ENCODE measurements at places on chromosomes 13 and 19.
A peak's percentile ranks its signal among the peaks of the same experiment; 100 is the strongest.

DNA sequence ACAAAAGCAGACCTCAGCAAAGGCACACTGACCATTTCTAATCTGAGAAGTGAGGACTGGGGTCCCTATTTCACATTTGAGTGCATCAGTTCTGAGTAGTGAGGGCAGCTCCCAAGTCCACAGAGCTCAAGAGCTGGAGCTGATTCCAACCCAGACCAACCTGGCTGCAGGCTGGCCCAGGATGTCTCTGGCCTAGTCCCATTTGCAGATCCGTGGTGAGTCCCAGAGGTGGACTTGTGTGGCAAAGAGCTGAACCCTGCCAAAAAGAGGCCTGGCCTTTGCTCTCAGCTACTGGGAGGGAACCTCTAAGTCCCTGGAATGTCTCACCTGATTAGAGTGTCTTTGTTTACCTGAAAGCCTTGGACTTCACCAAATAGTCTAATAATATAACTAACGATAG lies 14.6 kb downstream of the SIGLEC7 start:
- DNase-seq, result no peak

- no peak for DNase-seq
Measured at GRCh38 chr19:16608290-16608739, 19.7 kb downstream of the MED26 start.

GRCh38 chr13:37129866-37130265 lies 24.4 kb upstream of the CSNK1A1L start:
- DNase-seq, result no peak

DNA sequence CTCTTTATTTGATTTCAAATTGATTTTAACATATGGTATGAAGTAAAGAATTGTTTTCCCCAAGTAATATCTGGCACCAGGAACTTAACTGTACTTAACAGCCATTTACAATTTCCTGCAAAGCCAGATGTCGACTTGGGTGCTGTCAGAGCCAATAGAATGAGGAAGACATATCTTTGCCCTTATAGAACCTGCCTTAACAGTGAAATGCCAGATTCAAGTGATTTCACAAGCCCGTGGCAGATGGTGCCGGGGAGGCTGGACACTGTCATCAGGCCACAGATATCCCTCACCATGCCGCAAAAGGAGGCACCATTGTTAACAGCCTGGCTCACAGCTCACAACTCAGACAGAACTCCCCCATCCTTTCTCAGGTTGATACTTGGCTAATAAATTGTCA lies 48.7 kb downstream of the ESD start:
- DNase-seq, result no peak

DNA sequence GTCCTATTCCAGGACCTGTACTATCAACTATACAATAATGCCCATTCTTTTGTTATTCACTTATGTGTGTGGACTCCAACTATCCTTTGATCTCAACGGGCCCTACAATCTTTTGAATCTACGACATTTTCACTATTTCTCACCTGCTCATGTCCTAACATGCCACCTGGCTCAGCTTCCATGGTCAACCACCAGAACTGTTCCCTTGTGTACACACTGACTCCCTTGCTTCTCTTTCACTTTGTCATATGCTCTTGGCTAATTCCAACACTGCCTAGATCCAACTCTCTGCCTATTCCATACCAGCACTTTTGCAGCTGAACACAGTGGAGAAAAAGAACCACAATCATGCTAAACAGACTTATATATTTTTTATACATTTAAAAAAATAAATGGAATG lies 53.1 kb downstream of the MICU2 start:
- DNase-seq, result no peak

- DNase-seq, result no peak
Measured at GRCh38 chr13:29587645-29588044, 7.8 kb downstream of the SLC7A1 start.

- no peak for DNase-seq
Measured at GRCh38 chr13:100069278-100069677, 19.6 kb upstream of the PCCA start.

- DNase-seq, result no peak
Measured at GRCh38 chr13:27358420-27358819, 66.0 kb upstream of the GTF3A start.

DNA sequence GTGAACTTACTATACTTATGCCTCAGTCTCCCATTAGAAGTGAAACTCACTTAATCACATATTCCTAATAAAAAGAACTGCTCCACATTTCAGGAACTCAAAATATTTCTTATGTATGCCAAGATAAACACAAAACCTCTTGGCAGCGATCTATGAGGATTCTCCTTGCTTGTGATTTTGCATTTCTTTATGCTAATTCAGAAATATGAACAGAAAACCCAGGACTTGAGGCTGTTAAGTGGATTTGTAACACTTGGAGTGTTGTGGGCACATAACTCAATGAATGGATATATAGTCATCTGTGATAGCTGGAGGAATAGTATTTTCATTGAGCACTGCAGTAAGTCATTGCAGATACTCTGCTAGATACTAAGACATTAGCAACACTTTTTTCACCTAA lies 5.6 kb upstream of the KATNAL1 start:
- no peak for DNase-seq

DNA sequence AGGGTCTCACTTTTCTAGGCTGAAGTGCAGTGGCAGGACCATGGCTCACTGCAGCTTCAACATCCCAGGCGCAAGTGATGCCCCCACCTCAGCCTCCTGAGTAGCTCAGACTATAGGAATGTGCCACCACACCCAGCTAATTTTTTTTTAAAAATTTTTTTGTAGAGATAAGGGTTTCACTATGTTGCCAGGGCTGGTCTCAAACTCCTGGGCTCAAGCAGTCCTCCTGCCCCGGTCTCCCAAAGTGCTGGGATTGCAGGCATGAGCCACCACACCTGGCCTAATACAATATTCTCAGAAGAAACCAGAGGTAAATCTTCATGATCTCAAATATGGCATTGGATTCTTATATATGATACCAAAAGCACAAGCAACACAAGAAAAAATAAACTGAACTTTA lies 47.7 kb downstream of the FLT1 start:
- no peak for DNase-seq

DNA sequence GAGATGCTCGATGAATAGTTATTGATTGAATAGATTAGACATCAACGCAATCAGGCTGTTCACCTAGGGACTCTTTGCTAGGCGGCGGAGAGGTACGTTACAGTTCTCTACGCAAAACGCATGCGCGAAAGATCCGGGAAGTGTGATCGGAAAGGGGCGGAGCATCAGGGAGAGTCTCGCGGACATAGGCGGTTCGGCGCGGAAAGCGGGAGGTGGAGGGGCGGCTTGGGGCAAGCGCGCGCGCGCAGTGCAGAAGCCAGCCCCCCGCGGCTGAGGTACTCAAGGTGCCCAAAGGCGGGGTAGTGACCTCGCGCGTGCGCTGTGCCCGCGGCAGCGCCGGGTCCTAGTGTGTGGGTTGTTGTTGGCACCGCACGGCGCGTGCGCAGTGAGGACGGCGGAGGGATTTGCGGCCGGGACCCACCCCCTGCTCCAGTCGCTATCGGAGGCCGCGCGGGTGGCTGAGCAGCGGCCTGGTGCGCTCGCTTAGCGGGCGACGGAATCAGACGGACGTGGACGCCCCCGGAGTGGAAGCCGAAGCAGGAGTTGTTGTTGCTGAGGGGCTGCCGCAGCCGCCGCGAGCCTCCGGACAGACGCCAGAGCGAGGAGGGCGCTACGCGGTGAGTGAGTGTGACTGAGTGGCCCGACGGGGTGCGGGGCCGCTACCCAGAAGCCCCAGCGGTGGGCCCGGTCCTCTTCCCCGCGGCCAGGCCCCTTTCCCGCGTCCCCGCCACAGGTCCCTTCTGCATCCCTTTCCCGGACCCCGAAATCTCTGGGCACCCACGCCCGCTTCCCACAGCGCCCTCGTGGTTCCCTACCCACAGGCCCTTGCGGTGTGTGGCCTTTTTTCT lies at the start of gene SNRNP70:
TSS of gene SNRNP70 (plus strand) at position 432 of the 848 bp plus-strand sequence. CDS start 964 bp downstream, outside the sequence.
- DNase-seq, result peak; percentile 98

DNA sequence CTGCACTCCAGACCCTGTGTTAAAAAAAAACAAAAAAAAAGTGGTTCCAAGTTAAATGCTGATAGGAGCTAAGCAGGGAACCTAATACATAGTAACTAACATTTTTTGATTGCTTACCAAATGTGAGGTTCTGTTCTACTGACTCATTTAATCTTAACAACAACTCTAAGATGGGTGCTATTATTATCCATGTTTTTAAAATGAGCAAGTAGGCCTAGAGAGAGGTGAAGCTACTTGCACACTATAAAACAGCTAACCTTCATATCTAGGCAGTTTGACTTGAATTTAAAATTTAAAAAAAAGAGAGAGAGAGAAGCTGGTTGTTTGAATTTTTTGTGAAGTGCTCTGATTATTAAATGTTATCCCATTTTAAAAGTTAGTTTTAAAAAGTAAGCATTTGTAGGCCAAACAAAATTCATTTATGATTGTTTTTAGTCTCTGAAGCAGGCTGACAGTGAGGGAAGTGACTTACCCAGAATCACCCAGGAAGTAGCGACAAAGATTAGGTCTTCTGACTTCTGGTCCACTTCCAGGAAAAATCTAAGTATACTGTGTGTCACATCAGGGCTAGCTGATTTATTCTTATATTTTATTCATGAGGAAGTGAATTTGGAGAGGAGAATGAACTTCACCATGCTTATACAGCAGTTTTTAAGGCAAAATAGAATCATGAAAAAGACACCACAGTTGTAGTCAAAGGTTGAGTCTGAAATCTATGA lies 2.4 kb downstream of the SIGLECL1 start:
- no peak for DNase-seq

DNA sequence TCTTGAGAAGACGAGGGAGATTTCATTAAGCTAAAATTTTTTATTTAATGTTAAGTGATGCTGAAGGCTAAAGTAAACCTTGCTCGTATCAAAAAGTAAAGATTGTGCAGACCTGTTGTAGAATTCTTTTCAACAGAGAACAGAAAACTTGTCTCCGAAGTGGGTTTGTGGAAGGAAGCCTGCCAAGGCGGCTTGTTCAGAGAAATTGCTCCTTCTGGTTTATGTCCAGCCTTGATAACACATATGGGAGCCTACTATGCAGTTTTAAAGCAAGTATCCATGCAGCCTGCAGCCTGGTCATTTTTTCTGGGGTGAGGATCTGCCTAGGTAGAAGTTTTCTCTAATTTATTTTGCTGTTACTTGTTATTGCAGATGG lies 1.4 kb downstream of the MLNR start:
- no peak for DNase-seq

DNA sequence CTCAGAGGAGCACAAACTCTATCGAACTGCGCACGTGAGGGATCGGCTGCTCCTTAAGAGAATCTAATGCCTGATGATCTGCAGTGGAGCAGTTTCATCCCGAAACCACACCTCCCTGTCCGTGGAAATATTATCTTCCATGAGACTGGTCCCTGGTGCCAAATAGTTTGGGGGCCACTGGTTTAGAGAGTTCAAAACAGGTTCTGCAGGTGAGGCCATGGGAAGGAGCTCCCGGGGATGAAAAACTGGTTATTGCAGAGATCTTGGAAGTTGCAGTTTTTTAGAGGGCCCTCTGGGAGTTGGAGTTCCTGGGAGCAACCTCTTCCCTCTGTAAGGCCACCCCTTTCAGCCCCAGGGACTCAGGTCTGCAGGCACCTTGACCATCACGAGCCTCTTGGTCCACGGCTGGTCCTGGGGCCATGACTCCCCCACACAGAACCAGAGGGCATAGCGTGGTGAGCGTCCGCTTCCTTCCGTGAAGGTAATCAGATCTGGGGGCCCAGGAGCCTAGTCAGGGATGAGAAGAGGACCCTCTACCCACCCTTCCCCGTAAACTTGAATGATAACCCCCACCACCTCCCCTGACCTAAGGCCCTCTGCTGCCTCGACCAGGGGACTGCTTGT lies 5.2 kb downstream of the IRF3 start:
- no peak for DNase-seq

DNA sequence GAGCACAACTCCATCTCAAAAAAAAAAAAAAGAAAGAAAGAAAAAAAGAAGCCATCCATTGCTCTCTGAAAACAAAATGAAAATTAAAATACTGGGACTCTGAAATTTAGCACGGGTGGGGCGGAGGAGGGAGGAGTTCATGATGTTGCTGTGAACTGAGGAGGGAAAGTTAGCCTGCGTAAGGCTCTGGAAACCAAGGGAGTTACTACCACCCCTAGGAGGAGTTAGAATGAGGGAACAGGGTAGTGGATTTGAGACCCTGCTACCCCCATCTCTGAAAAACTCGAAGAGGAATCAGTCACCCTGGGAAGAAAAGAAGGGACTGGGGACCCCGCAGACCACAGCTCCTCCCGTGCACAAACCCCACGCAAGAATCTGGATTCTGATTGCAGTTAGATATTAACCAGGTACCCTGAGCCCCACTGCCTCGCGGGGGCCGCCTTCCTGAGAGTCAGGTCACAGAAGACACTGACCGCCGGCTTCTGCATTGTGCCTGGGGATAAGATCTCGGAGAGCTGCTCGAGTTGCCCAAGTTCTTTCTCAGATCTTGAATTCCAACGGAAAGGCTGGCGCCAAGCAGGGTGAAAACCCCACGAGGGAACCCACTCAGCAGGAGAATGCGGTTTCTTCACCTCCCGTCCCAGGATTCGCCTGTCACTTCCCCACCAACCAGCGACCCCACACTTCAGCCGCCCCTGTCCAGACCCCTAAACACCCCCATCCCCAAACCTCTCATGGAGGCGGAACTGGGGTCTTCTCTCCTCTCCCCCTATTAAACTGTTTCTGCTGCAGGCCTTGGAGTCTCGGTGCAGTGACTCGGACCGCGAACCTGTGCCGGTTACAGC lies 870 bp downstream of the ZNF442 start:
- peak; percentile 12 for DNase-seq

DNA sequence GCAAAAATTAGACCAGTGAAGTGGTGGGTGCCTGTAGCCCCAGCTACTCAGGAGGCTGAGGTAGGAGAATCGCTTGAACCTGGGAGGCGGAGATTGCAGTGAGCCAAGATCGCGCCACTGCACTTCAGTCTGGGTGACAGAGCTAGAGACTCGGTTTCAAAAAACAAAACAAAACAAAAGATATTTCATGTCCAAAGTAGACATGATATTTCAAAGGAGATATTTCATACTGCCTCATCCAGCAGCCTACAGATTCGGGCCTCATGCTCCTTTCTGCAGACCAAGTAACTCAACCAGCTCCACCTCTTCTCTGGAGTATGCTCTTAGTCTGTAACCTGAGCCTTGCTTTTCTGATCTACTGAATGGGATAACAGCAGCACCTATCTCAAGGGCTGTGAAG lies 15.0 kb downstream of the ZC3H4 start:
- no peak for DNase-seq
